ENCODE measurements at places on chromosomes 11 and 22. TPM values are rescaled to one million over a fixed set of nuclear protein-coding genes. Genes with fewer than 3 reads are reported as not detected.
A peak's percentile ranks its signal among the peaks of the same experiment; 100 is the strongest.

The LRRC4C gene
- 0.50 TPM for total RNA-seq

GRCh38 chr11:65720211-65720934, at the start of gene RNASEH2C:
Gene RNASEH2C (minus strand): TSS chr11:65720798. CDS start chr11:65720758, 40 bp downstream.
- peak; percentile 92 for DNase-seq

DNA sequence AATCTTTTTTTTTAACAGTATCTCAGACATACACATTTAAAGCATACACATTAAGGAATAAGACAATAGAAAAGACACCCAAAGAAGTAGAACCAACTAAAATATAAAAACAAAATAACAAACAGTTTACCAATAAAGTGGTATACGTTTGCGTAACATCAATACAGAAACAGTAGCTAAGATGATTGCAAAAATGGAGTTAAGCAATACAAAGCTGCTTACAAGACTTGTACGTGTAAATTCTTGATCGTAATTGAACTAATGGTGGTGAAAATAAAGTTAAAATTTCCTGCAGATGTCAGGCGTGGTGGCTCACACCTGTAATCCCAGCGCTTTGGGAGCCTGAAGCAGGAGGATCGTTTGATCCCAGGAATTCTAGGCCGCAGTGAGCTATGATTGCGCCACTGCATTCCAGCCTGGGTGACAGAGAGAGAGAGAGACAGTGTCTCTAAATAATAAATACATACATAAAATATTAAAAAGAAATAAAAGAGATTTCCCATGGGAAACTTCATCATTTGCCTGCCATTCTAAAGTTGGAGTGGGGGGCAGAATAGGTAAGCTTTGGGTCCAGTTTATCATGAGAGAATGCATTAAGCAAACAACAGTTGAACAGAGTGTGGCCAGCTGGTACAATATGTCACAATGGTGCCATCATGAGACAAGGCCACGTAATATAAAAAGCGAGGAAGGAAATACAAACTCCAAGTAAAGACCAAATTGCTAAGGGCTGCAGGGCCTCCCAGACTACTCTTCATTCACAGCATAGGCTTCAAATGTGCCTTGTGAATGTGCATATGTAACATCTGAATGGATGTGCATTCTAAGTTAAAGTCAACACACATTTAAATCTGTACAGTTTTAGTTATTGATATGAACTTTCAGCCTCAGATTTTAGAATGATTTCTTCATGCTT, 38.9 kb upstream of the EED start:
- no peak for DNase-seq

DNA sequence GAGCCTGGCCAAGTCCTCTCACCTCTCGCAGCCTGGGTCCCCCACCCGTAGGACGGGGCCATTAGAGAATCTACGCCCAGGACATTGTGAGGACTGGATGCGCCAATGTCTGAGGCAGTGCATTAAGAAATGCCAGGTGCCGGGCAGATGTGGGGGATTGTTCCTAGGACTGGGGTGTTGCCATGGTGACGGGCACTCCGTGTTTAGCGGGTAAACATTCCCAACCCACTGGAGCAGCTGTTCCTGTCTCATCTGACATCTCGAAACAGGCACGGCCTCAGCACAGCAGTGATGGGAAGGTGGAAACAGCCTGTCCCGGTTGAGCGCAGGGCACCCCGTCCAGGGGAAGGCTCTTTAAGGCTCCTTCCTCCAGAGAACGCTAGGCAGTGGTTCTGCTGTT, 99.6 kb upstream of the RTL6 start:
- no peak for DNase-seq

The JAM3 gene
- total RNA-seq: 29.4 TPM

The OR10D3 gene
- total RNA-seq: not detected
